Activated T-cell treated with anti-CD3 and anti-CD28 coated beads, Interleukin-2, amount 50 U/mL, for 72 hours (primary cell): ENCODE measurements at places on chromosomes 5 and 9. TPM values are rescaled to one million over a fixed set of nuclear protein-coding genes. Genes with fewer than 3 reads are reported as not detected.

- DNase-seq = no peak
Observed at GRCh38 chr5:19261879-19262278, 726.1 kb downstream of the CDH18 start.

DNA sequence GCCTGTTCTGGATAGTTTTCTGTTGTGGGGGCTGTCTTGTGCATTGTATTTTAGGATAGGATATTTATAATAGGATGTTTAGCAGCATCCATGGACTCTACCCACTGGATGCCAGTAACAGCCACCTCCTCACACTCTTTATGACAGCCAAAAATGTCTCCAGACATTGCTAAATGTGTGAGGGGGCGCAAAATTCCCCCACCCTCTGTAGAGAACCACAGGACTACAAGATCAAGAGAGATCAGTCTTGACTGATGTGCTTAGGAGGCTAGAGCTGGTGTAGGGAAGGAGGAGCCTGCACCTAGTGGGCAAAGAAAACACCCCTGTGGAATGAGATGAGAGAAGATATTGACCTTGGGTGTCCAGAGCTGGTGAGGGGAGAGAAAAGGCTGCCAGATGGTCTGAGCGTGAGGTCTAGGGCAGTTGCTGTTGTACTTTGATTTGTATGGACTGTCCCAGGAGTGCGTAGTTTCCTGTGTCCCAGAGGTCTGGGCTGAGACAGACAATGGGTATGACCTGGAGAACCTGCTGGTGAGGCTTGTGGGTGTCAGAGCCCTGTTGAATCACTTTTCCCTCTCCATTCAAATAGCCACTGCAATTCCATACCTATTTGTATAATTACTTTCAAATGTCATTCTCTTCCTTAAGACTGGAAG lies 16.3 kb downstream of the DAPK1 start:
- DNase-seq = no peak

DNA sequence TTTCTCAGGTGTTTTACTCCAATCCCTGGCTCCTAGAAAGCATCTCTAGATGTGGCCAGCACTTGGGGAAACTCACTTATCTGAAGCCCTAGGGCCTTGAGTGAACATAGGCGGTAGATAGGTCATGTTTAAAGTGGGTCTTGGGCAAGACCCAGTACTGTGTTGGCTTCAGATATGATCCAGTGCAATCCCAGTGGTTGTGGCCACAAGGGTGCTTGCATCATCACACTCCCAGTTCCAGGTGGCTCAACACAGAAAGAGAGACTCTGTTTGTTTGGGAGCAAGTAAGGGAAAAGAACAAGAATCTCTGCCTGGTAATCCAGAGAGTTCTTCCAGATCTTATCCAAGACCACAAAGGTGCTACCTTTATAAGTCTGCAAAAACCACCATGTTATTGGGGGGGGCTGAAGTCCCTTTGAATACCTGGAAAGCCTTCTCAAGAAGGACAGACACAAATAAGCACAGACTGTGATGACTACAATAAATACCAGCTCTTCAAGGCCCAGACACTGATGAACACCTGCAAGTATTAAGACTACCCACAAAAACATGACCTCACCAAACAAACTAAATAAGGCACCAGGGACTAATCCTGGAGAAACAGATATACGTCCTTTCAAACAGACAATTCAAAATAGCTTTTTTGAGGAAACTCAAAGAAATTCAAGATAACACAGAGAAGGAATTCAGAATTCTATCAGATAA lies 114.7 kb downstream of the LURAP1L start:
- DNase-seq = no peak

DNA sequence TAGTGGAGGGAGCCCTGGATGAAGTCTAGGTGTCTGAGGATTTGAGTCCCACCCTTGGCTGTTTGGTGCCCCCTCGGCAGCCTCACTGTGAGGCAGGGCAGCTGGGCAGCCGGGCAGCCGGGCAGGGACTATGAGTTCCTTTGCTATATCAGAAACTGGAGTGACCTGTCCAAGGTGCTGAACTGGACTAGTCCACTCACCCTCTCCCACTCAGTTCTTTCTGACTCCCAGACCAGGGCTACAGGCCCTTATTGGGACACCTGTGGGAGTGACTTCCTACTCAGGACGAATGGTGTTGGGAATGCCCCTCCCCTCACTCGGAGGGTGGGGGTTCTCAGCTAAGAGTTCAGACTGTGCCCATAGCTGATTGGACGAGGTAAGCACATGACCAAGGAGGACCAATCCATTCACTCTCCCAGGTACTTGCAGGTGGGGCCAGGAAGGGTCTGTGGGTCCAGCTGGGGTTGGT lies 34.1 kb upstream of the RAPGEF1 start:
- DNase-seq = peak; percentile 35

DNA sequence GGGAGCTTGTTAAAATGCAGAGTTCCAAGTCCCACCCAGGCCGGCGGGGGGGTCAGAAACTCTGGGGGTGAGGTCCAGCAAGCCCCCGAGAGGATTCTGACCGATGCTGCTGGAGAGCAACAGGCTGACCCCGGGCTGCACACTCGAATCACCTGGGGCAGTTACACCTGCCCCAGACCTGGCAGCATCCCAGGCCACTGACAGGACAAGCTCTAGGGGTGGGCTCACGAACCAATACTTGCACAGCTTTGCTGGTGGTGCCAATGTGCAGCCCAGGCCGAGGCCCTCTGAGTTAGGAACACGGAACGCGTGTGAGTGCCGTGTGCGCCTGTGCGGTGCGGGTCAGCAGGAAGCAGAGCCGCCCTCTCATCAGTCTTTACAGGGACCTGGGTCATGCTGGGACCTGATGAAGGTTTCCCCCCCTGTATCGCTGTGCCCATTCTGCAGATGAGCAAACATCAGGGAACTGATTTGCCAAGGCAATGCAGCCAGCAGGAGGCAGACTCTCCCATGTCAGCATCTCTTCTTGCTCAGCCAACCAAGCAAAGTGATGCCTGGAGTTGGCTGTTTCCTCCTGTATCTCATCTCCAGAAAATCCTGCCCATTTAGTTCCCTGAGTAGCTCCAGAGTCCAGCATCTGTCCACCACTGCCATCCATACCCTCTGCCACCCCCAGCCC lies 16.3 kb downstream of the FAM163B start:
- no peak for DNase-seq

- DNase-seq = no peak
Observed at GRCh38 chr9:91354881-91355280, 6.8 kb downstream of the AUH start.

- DNase-seq = no peak
Observed at GRCh38 chr9:6584881-6585597, 60.5 kb downstream of the GLDC start.

GRCh38 chr5:93430673-93431199 lies 150.3 kb downstream of the NR2F1-AS1 start:
- no peak for DNase-seq

GRCh38 chr5:10678244-10678643 lies 82.8 kb downstream of the DAP start:
- DNase-seq = no peak

- DNase-seq = no peak
Observed at GRCh38 chr5:141519605-141520565, 31.0 kb downstream of the PCDHGC5 start.

DNA sequence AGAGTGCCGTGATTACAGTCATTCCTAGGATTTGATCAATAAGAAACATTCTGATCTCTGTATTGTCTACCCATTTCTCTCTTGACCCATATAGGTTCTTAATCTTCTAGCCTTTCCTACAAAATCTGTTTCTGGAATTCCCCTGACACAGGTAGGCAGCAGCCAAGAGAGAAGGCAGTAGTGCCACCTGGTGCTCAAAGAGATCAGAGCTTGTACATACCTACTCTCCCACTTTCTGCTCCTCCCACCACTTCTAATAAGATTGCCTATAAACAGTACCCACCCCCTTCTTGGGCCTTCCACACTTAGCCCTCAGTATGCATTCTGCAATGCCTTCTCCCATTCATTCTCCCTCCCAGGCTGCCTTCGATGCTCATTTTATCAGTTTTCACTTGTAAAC lies 117.4 kb upstream of the RORB start:
- peak; percentile 3 for DNase-seq

- no peak for DNase-seq
Observed at GRCh38 chr9:5269249-5269715, 35.2 kb downstream of the RLN2 start.

DNA sequence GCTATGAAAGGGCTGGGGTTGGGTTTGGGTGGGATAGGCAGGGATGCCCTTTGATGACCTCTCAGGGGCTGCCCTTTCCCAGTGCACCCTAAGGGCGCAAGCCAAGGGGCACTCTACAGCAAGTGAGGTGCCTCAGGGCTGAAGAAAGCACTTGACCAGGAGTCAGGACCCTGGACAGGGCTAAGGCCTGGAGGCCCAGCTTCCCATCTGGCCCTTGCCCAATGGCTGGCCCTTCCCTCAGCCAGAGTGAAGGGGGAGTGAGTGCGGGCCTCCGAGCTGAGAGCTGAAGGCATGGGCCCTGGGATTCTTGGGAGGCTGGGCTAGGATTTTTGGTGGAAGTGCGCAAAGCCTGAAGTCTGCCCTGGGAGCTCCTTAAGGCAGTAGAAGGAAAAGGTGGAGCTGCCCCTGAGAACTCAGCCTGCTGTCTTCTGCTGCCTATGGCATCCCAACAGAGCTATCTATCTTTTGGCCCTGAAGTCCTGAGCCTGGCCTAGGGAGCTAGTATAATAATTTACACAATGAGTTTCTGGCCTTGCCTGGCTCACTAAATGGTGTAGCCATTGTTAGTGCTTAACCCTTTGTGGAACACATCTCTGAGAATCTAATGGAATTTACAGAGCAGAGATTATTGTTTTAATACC lies 16.4 kb downstream of the JADE2 start:
- DNase-seq = peak; percentile 25

- peak; percentile 31 for DNase-seq
Observed at GRCh38 chr9:3578786-3579185, 53.0 kb upstream of the RFX3 start.

The PROP1 gene
- total RNA-seq = not detected

The LRRTM2 gene
- total RNA-seq = 0.29 TPM
